ENCODE measurements at places on chromosomes 11 and 22. TPM values are rescaled to one million over a fixed set of nuclear protein-coding genes. Genes with fewer than 3 reads are reported as not detected.

Gene TMEM191B
- polyA plus RNA-seq = not detected

Gene PARVG
- polyA plus RNA-seq = 2.7 TPM

Gene TCN2
- polyA plus RNA-seq = 5.4 TPM

Gene P4HA3
- 0.67 TPM for polyA plus RNA-seq

Gene DGCR8
- 10.1 TPM for polyA plus RNA-seq

Gene LDLRAD3
- 3.6 TPM for polyA plus RNA-seq

Gene FJX1
- 5.2 TPM for polyA plus RNA-seq

Gene ZBTB44
- polyA plus RNA-seq = 7.1 TPM

Gene APOA5
- polyA plus RNA-seq = 4.7 TPM

Gene PDGFB
- polyA plus RNA-seq = 5.4 TPM

Gene AIFM3
- 0.68 TPM for polyA plus RNA-seq

Gene LMNTD2
- 1.9 TPM for polyA plus RNA-seq

Gene SPI1
- polyA plus RNA-seq = 4.9 TPM

Gene APOL5
- polyA plus RNA-seq = 0.04 TPM

Gene DDIAS
- polyA plus RNA-seq = 0.34 TPM

Gene NLRP6
- polyA plus RNA-seq = 0.43 TPM

Gene NAT10
- 15.4 TPM for polyA plus RNA-seq

Gene PKDREJ
- polyA plus RNA-seq = 0.11 TPM

Gene PNPLA3
- 6.6 TPM for polyA plus RNA-seq

Gene SLC5A12
- polyA plus RNA-seq = not detected

Gene TSPAN32
- 1.9 TPM for polyA plus RNA-seq

Gene TESMIN
- 1.5 TPM for polyA plus RNA-seq

Gene IFITM10
- polyA plus RNA-seq = 0.16 TPM

Gene TTC36
- polyA plus RNA-seq = 2.8 TPM

Gene MMP1
- 0.09 TPM for polyA plus RNA-seq

Gene MIAT
- polyA plus RNA-seq = 0.29 TPM

Gene DSCAML1
- 0.46 TPM for polyA plus RNA-seq

Gene SCARF2
- polyA plus RNA-seq = 1.8 TPM

Gene DLG2
- 1.7 TPM for polyA plus RNA-seq

Gene TTC28
- 2.8 TPM for polyA plus RNA-seq

Gene UPK3A
- polyA plus RNA-seq = not detected

Gene APOC3
- 0.43 TPM for polyA plus RNA-seq

Gene MYOD1
- polyA plus RNA-seq = not detected

Gene ADORA2A
- 2.5 TPM for polyA plus RNA-seq

Gene GLB1L2
- 5.2 TPM for polyA plus RNA-seq

Gene RBFOX2
- 15.2 TPM for polyA plus RNA-seq

Gene H19
- 191 TPM for polyA plus RNA-seq

Gene CRYBB2
- polyA plus RNA-seq = 0.21 TPM

Gene APLNR
- 0.78 TPM for polyA plus RNA-seq

Gene PKP3
- 15.4 TPM for polyA plus RNA-seq

Gene RCOR2
- polyA plus RNA-seq = 0.59 TPM

Gene POU2F3
- polyA plus RNA-seq = 0.16 TPM

Gene DGAT2
- polyA plus RNA-seq = 168 TPM

Gene TRPM5
- not detected for polyA plus RNA-seq

Gene PIWIL4
- 2.9 TPM for polyA plus RNA-seq

Gene NXPE1
- not detected for polyA plus RNA-seq

Gene PATE3
- polyA plus RNA-seq = not detected

Gene SYT12
- 0.14 TPM for polyA plus RNA-seq

Gene PAX6
- polyA plus RNA-seq = 0.34 TPM

Gene GAS2
- 0.52 TPM for polyA plus RNA-seq

Gene CALCA
- polyA plus RNA-seq = 0.15 TPM

Gene YPEL4
- polyA plus RNA-seq = 0.58 TPM

Gene CHCHD10
- polyA plus RNA-seq = 75.1 TPM

Gene CASP5
- polyA plus RNA-seq = 0.51 TPM

Gene ZNF280B
- polyA plus RNA-seq = 0.15 TPM

Gene TRIOBP
- polyA plus RNA-seq = 74.8 TPM

Gene JAML
- 14.6 TPM for polyA plus RNA-seq

Gene RFPL1
- not detected for polyA plus RNA-seq

Gene OR2D2
- not detected for polyA plus RNA-seq

Gene MMP8
- polyA plus RNA-seq = 5.2 TPM

Measured in adipose tissue (tissue), 3 donors.